Kidney epithelial cell (primary cell): ENCODE measurements at places on chromosomes 7 and 10. TPM values are rescaled to one million over a fixed set of nuclear protein-coding genes. Genes with fewer than 3 reads are reported as not detected.

PRKAR2B gene
- total RNA-seq, result 3.7 and 4.1 TPM in 2 replicates

DNA sequence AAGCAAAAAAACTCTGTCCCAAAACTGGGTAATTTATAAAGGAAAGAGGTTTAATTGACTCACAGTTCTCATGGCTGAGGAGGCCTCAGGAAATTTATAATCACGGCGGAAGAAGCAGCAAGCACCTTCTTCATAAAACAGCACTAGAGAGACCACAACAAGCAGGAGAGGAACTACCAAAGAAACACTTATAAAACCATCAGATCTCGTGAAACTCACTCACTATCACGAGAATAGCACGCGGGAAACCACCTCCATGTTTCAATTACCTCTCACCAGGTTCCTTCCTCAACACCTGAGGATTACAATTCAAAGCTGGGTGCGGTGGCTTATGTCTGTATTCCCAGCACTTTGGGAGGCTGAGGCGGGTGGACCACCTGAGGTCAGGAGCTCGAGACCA lies 48.5 kb downstream of the PDIA4 start:
- DNase-seq, result no peak

GUSB gene
- total RNA-seq, result 18.8 and 20.5 TPM in 2 replicates

DNA sequence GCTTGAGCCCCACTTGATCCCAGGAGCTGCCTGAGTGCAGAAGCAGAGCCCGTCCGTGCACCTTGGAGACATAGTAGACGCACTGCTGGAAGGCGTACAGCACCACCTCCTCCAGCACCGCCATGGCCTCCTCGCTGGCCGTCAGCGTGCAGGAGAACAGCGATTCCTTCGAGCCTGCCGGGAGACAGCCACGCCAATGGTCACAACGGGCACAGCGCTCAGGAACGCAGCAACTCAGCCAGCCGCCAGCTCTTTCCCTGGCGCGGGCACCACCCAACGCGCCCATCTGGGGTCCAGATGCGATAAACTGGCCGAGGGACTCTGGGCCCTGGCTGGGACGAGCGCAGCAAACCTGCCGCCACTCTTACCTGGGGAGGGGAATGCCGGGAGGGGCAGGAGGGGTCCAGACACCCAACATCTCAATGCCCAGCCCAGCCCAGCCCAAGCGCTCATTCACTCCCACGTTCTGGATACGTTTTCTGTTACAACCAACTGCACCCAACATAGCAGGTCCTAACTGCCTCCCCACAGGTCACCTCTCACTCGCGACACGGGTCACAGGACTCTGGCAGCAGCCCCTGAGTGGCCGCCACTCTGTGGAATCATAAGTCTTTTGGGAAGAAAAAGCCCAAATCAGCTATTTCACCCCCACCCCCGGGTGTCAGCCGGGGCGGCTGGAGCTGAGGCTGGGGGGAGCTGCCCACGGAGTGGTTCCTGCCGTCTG lies 41.9 kb downstream of the AP5Z1 start:
- no peak for DNase-seq

DNA sequence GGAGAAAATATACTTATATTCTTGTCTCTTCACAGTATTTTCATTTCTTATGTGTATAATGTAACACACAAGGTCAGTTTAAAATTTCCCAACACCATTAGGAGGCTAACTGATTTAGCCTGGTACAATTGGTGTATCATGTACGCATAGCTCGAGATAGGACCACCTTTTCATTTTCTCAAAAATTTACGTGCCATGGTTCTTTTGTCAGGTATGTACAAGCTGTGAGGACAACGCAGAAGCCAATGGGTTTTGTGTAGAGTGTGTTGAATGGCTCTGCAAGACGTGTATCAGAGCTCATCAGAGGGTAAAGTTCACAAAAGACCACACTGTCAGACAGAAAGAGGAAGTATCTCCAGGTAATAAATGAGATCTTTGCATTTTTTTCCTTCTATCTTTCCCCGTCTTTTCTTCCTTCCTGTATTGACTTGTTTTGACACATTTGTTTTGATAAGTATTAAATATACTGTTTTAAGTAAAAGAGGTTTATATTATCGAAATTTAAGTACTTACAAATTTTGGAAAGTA lies 55.0 kb downstream of the TRIM24 start:
- no peak for DNase-seq

SPDYE2B gene
- not detected in 2 replicates for total RNA-seq

DNA sequence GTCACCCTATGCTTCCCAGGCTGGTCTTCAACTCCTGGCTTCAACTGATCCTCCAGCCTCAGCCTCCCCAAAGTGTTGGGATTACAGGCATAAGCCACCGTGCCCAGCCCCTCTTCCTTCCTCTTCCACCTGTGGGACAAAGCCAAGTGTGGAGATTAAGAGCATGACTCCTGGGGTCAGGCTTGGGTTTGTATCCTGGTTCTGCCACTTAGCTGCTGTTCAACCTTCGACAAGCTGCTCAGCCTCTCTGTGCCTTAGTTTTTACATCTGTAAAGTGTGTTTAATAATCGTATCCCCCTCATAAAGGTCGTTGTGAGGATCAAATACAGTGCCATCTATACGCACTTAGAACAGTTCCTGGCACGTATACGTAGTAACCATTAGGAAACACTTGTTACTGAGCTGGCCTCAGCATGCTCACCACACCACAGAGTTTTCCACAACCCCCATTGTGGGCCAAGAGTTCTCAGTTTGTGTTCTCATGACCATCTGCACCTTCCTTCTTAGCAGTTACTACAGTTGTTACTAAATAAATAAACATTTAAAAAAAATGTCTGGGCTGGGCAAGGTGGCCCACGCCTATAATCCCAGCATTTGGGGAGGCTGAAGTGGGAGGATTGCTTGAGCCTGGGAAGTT lies 140.5 kb upstream of the BTBD16 start:
- no peak for DNase-seq
